Type B pancreatic cell (in vitro differentiated cells): ENCODE measurements at places on chromosomes 16 and 17. TPM values are rescaled to one million over a fixed set of nuclear protein-coding genes. Genes with fewer than 3 reads are reported as not detected.
A peak's percentile ranks its signal among the peaks of the same experiment; 100 is the strongest.

DNA sequence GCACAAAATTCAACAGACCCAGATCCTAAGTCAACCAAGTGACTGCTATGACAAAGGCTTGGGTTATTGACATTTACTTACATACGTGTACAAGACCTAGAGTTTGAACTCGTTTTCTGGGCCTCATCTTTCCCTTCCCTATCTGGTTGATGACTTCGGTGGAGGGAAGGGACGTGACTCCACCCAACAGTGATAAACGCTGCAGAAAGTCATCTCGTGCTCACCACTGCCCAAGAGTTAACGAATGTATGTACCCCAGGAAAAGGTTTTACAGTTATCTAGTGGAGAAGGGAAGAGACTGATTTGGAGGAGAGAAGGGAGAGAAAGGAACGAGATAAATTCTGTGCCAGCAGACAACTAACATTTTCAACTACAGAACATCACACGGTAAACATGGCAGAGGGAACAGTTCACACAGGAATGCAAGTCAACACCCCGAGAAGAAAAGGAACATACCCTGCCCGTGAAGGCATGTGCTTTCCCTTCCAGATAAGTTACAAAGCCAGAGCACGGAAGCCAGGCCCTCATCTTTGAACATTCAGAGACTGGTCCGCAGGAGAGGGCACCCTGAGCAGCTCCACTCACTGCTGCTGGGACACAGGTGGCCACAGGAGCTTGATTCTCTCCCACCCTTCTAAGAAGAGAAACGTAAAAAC, 13.9 kb upstream of the CYTH1 start:
- DNase-seq = no peak

DNA sequence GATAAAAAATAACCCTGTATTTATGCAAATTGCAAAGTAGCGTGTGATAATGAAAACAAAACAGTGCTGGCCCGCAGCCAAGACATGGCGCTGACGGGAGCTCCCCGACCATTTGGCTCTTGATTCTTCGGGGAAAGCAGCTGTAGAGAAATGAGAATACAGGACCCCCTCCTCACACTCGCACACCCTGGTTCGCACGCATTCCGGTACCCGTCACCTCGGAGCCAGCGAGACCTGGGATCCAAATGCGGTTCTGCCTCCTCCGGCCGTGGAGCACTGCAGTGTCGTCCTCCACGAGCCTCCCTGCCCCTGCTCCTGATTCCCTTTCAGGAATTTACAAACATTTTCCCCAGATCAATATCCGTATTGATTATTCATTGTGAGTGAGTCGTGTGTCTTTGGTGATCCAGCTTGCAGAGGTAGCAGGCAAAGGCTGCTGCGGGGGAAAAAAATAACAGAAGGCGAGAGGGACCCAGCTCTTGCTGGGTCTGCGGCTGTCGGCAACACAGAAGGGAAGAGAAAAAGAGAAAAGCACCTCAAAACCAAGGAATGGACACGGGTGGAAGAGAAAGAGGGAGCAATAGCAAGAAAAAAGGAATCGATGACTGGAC, 184.1 kb upstream of the ZFHX3 start:
- no peak for DNase-seq

DNA sequence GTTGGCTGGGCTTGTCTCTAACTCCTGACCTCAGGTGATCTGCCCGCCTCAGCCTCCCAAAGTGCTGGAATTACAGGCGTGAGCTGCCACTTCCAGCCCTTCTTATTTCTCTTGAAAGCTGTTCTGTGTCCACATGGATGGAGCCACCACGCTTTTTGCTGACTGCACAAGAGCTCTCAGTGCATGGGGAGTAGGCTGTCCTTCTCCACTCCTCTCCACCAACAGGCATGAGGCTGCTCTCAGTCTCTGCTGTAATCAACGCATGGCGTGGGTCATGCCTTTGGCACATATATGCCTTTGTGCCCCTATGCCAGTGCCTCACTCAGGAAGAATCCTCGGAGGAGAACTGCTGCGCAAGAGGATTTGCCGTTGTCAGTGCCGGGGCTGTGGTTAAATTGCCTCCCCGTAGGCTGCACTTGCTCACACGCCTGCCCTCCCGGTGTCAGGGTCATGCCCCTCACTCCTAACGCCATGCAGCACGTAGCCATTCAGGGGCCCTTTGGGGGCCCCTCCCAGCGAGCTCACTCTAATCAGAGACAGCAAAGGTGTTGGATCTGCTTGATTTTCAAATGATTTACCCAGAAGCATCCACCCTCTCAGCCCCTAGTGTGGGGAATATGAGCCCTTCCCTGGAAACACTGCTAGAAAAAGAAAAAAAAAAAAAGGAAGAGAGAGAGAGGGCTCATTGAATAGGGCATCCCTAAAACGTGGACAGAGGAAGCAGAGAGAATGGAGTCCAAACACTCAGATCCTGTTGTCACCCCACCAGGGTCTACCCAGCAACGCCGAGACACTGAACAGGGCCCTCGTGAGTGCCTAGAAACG, 47.5 kb upstream of the ZCCHC14 start:
- no peak for DNase-seq

DNA sequence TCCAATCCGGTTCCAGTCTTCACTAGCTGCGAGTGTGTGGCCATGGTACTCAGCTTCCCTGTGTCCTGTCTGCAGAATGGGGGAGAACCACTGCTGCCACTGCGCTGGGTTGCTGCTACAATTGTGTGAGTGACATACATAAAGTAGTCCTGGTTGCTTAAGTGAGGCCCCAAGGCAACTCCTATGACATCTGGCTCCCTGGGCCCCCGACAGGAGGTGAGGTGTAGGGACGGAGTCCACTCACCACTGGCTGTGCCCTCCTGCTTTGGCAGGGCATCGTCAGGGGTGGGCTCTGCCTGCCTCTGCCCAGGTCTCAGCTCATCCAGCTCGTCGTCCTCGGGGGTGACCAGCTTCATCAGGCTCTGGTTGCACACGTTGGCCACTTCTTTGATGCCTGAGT, 20.4 kb downstream of the VAC14 start:
- DNase-seq = no peak

DNA sequence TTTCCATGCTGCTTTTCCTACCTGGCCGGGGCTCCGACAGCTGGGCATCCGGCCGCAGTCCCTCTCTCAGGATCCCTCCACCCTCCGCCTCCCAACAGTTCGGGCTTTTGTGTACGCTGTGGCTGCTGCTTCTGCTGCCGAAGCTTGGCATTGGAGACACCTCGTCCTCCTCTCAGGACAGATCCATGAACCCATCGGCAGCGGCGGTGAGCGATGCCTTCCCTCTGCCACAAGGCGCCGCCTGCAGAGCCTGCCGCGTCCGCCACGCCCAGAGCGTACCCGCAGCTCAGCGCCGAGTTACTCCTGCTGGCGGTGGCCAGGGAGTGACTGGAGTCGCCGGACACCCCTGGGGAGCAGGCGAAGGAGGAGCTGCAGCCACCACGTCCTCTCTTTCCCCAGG, 2032.8 kb downstream of the TP53TG3F start:
- DNase-seq = no peak

GRCh38 chr17:82325286-82326180, 8.0 kb downstream of the SECTM1 start:
- DNase-seq = no peak

DNA sequence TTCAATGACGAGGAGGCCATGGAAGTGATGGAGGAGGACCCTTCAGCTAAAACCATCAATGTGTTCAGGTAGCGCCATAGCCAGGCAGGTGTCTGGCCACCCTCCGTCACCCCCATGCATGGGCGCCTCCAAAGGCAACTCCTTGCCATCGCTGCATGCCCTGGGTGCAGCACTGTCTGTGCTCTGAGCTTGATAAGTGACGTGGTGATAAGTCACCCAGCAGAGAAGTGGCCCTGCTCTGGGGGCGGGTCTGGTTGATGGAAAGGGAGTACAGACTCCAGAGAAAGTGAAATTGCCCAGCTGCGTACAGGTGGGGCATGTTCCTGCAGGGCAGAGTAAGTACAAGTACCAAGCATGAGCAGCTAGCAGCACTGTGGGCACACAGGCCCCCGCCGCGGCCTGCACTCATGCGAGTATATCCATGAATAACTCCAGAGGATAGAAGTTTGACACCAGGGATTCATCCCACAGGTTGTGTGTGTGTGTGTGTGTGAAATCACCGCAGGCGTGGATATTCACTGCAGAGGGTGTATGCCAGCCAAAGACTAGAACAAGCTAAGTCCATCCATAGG, 13.1 kb downstream of the DNAI2 start:
- no peak for DNase-seq

DNA sequence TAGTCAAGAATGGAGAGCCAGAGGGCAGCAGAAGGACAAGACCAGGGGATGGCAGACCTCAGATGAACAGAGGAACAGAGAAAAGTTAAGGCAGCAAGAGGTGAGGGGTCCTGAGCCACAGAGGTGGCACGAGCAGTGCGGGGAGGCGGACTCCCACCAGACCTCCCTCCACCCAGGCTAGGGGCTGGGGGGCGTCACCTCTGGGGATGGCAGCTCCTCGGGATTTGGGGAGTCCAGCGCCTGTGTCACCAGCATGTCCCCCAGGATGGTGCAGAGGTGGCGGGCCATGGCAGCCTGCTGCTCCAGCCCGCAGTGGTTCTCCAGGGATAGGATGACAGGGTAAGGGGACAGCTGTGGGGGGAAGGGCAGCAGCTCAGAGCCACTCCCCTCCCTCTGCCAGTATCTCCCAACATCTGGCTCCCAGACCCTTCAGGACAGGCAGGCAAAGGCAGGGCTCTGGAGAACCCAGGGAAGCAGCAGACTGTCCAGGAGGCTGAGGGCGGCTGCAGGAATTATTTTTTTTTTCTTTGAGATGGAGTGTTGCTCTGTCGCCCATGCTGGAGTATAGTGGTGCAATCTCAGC, 15.8 kb downstream of the PLCD3 start:
- no peak for DNase-seq

DNA sequence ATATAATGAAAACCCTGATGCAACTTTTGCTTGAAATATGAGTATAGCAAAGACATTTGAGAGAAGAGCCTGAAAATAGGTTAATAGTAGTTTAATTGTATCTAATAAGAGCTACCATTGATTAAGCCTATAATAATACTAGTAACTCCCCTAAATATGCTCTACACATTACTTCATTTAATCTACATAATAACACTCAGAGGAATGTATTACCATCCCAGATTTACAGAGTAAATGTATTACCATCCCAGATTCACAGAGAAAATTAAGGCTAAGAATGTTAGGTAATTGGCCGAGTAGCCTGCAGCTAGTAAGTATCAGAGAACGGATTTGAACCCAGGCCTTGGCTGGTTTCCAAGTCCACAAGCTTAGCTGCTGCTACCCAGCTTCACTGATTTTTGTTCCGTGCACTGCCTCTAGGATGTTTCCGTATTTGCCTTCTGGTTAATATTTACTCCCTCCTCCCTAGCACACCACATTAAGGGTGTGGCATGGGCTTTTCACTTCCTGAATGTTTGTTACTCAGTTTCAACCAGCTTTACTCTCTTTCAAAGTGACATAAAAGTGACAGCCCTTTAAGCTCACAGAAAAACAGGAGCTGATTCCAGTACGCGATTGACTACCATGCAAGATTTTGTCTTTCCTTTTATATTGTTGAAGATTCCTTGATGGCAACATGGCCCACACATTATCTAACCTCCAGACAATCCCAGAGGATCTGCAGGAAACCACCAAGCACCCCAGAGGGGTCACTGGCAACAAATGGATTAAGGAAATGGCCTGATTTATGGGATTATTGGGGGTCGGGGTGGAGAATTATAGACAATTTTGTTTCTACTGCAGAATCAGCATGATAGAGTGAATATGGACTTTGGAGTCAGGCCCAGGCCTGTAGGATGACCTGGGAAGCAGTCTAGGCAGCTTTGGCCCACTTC, 26.7 kb upstream of the TOX3 start:
- DNase-seq = no peak

GRCh38 chr17:45640141-45640850, 143.8 kb upstream of the CRHR1 start:
- peak; percentile 83 for DNase-seq

DNA sequence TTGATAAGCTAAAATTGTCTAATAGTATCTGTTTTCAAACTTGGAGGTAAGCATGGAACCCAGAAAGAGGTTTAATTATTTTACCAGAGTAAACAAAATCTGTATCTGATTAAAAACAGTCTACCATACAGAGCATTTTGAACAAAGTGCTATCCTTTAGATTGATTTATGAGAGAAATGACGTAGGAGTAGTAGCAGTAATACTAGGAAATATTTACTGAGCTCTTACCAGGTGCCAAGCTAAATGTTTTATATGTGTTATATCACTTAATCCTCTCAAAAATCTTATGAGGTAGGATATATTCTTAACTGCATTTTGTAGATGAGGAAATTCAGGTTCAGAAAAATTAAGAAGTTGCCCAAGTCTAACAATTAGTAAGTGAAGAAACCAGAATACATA, 186.4 kb upstream of the NOG start:
- DNase-seq = no peak

GRCh38 chr16:10114409-10114808, 67.8 kb downstream of the GRIN2A start:
- DNase-seq = no peak

- no peak for DNase-seq
Measured at GRCh38 chr16:85424260-85425073, 188.7 kb upstream of the GSE1 start.

- no peak for DNase-seq
Measured at GRCh38 chr17:43342589-43342890, 56.3 kb upstream of the ARL4D start.

- DNase-seq = no peak
Measured at GRCh38 chr17:7992924-7993323, 9.5 kb upstream of the GUCY2D start.

- DNase-seq = no peak
Measured at GRCh38 chr16:68083861-68084503, 1.2 kb upstream of the NFATC3 start.

- DNase-seq = no peak
Measured at GRCh38 chr16:86059253-86060171, 160.6 kb downstream of the IRF8 start.

DNA sequence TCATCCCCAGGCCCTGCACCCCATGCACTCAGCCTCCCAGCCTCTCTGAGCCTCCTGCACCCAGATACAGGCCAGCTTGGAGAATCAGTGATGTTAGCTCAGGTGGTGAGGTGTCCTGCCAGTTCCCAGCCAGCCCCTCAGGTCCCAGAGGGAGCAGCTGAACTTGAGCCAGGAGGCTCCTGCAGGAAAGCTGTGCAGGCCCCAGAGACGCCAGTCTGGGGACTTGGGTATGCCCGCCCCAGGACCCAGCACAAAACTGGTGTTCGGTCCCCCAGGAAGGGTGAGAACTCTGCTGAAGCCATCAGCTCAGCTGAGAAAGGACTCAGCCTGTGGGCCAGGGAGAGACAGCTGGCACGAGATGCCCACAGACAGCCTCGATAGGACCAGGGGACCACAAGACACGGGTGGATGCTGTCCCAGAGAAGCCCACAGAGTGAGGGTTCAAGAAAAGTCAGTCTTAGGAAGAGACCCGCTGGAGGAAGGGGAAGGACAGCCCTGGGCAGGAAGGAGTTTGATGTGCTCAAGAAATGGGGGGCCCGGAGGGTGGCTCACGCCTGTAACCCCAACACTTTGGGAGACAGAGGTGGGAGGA, 11.0 kb downstream of the ENDOV start:
- no peak for DNase-seq

- DNase-seq = no peak
Measured at GRCh38 chr16:10040136-10041080, 141.8 kb downstream of the GRIN2A start.

ARHGDIG gene
- total RNA-seq = 2.5 and 5.0 TPM in 2 replicates

UTS2R gene
- total RNA-seq = 0.21 and 0.97 TPM in 2 replicates

MGAT5B gene
- total RNA-seq = 3.0 and 15.9 TPM in 2 replicates

SLC12A3 gene
- total RNA-seq = 0.31 and 4.2 TPM in 2 replicates

MAF gene
- total RNA-seq = 20.4 and 33.0 TPM in 2 replicates
